Activated CD4-positive, alpha-beta T cell treated with anti-CD3 and anti-CD28 coated beads, Interleukin-2, amount 50 U/mL, for 4 hours (primary cell): ENCODE measurements at places on chromosomes 3 and 15.

- no peak for DNase-seq
Measured at GRCh38 chr3:167187221-167187620, 192.9 kb downstream of the ZBBX start.

DNA sequence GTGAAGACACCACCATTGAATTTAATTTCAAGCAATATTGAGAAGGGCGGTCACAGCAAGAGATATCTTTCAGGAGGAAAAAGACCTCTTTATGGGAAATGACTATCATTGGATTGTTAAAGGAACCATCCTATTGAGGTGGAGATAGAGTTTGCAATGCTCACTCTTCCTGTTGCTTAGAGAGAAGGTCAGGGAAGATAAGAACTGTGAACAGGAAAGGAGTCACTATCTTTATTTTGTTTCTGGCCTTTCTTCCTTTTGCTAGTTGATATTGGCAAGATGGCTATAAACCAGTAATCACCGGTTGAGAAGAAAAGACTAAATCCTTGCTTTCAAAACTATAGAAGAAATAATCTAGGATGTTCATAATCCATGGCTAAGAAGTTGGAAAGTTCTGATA is 112.1 kb upstream of the TMEM108 start:
- DNase-seq: no peak

DNA sequence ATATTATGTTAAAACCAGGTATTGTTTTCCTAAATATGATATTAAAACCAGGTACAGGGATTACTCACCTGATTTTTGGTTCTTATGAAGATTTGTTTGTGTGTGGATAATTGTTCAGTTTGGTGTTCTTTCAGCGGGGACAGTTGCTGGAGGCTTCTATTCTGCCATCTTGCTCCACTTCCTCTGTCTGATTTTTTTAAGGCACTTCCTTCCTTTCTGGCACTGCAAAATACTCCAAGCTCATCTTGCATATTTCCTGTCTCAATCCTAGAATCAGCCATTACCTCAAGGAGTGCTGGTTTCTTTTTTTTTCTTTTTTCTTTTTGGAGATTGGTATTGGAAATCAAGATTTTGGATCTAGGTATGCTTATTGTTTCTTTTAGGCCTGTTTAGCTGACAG is 229.9 kb downstream of the SV2B start:
- DNase-seq: no peak

DNA sequence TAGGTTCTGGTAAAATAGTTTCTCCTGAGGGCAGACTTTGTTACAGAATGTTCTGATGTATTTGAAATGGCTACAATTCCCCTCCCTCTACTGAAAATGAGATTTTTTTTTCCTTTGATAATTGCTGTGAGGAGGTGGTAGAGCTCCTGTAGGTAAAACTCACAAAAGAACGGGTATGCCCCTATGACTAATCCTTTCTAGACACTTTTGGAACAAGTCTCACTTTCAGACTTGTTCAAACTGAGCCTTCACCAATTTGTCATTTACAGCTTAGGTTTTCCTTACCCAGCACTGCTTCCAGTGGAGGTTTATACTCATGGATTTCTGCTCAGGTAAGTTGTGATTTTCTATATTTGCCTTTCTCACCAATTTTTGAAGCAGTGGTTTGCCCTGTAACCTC is 115.6 kb downstream of the NLGN1 start:
- no peak for DNase-seq

DNA sequence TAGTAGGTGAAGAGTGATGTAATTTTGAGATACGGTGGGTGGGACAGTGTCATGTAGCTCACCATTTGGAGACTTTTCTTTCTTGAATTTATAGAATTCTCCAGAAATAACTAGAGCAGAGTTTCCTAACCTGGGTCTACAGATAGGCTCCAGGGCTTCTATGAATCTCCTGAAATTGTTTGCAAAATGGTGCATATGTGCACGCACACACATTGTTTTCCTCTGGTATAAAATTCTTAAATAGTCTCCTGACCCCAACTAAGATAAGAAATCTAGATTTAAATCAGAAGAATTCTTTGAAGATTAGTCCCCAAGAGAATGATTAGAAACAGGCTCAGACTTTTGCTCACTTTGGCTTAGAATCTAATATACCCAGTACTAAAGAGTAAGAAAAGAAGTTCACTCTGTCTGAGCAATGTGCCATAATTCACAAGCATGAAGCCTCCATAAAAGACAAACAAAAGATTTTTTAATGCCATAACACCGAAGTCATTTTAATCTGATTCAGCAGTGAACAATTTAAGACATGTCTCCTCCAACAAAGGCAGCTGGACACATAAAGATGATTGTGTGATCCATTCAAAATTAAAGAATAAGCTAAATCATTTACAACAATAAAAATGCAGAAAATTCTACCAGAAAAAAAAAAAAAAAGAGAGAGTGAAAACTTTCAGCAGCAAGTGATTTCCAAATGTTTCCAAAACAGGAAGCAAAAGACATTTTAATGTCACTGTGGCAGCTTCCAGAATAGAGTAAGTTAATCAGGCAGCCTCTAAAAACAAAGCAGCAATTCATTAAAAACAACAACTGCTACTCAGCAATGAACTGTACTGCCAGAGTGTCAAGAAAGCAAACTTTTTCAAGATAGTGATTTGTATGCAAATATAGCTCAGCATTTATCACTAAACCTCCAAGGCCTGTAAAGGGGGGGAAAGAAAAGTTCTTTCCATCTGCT is 975.5 kb upstream of the CFAP20DC start:
- DNase-seq: no peak

GRCh38 chr3:122936335-122936734 is 91.2 kb downstream of the SEMA5B start:
- no peak for DNase-seq

DNA sequence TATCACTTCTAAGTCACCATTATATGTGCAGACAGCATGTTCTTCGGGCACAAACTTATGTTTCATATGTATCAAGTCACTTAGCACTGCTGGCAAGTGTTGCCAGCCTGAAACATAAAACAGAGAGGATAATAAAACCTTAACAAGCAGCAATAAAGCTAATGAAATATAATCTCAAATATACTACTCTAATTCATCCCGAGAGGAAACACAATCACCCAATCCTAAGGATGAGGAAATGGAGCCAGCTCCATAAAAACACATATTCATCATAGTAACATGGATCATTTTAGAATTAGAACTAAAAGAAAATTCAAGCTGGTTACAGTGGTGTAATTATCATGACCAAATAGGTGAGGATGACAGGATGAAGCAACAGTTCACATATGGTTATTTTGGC is 1072.7 kb downstream of the EPHA3 start:
- DNase-seq: no peak

- peak; percentile 66 for DNase-seq
Measured at GRCh38 chr15:99925661-99926461, 192.6 kb upstream of the LYSMD4 start.

GRCh38 chr3:133888726-133889340 is 6.8 kb downstream of the RAB6B start:
- no peak for DNase-seq

GRCh38 chr15:54131410-54131809 is 153.2 kb downstream of the UNC13C start:
- DNase-seq: no peak

- no peak for DNase-seq
Measured at GRCh38 chr3:12931273-12931905, 90.0 kb upstream of the RPL32 start.

- DNase-seq: peak; percentile 88
Measured at GRCh38 chr15:75367913-75368688, at the start of gene MAN2C1. MAN2C1 (minus strand) TSS chr15:75368607; CDS start chr15:75368583, 24 bp downstream.

DNA sequence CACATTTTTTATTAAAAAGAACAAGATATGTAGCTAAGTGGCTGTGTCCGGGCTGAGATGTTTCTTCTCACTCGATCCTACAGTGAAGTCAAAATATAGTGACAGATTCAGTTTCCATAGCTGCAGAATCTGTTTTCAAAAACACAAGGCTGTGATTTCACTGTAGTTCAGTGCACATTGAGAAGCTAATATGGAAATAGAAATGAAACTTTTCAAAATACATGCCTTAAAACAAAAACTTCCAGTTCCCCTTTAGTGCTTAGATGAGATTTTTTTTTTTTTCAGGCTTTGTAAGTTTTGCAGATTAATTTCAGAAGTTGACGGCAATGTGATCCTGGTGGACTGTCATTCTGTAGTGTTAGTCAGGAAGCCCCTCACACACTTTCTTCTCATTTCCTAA is 23.8 kb upstream of the TRAK1 start:
- DNase-seq: no peak

GRCh38 chr3:183824761-183825455 is 469 bp downstream of the MAP6D1 start:
- DNase-seq: peak; percentile 7

- no peak for DNase-seq
Measured at GRCh38 chr15:61447981-61448380, 218.9 kb upstream of the RORA start.

- DNase-seq: peak; percentile 44
Measured at GRCh38 chr15:81001152-81002008, 657 bp downstream of the TLNRD1 start.

GRCh38 chr15:96406701-96407100 is 76.2 kb downstream of the NR2F2 start:
- no peak for DNase-seq

GRCh38 chr3:143232981-143233380 is 113.4 kb downstream of the CHST2 start:
- no peak for DNase-seq

DNA sequence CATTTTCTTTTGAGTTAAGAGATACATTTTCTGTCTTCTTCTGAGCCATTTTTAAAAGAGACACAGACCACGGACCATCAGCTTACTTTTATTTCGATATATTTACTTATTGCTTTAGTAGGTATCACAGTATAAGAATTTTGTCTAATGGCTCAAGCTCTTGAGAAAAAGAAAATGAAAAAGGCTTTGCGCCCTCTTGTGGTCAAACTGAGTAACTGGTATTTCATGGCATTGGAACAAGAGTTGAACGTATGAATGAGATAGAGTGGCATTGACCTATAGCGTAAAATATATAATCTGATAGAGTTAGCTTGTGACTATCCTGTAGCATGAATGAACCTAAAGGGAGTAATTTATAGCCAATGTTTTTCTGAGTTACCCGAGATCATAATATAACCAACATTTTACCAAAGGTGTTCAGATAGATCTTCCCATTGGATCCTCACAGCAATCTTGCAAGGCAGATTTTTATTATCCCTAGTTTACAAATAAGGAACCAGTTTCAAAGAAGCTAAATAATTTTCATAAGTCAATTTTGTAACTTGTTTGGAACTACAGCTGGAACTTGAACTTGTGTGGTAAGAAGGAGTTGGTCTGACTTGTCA is 154.6 kb downstream of the POLR2M start:
- peak; percentile 3 for DNase-seq

GRCh38 chr3:132071043-132071442 is 36.2 kb upstream of the CPNE4 start:
- no peak for DNase-seq

DNA sequence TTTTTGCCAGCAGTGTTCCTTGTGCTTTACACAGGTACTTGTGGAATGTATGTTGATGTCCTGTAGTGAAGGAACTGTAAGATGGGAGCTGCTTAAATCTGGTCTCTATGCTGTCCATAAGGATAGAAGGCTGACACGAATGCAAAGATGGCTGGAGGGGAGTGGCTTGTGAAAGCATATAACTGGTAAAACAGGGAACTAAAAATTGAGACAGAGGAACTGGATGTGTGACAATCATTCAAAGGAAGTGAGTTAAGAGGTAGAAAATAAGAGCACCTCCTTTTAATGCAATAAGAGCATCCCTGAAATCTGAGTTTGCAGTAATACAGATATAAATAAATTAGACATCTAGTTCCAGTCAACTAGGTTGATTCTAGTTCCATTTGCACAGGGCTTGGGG is 35.2 kb downstream of the RNF13 start:
- no peak for DNase-seq

- DNase-seq: no peak
Measured at GRCh38 chr15:38882221-38882620, 317.6 kb upstream of the RASGRP1 start.

GRCh38 chr3:127544192-127544802 is 46.2 kb downstream of the TPRA1 start:
- peak; percentile 59 for DNase-seq

DNA sequence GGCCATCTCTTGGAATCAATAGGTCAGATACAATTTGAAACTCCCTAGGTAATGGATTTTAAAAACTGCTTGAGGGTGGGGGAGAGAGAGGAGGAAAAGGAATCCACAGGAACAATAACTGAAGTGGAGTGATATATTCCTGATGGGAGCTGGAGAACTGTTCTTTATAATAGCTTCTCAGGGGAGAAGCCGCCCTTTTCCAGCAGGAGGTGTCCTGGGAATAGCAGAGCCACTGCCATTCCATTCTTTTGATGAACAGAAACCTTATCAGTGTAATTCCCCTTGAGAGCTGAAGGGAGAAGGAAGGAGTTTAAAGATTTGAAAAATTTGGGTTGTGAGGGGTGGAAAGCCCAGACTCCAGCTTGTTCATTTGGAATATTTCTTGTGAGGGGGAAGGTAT is 504.9 kb upstream of the DPH6 start:
- no peak for DNase-seq

- no peak for DNase-seq
Measured at GRCh38 chr3:9013782-9014563, 50.7 kb upstream of the RAD18 start.

- no peak for DNase-seq
Measured at GRCh38 chr3:9768141-9768775, 1.5 kb downstream of the CAMK1 start.

DNA sequence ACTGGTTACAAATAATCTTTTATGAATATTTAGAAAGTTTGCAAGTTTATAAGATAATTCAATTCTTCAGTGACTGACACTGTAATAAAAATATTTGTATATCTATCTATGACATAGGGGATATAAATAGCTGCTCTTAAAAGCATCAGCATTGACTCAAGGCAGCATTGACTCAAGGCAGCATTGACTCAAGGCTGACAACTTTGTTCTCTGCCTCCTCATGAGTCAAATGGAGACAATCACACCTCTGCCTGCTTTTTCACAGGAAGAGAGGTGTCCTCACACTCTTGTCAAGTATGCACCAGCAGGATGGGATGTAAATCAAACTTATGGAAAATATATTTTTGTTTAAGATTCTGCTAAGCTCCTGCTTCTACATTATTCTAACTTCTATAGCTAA is 1173.1 kb downstream of the NSUN3 start:
- no peak for DNase-seq

GRCh38 chr3:25155652-25156471 is 272.2 kb upstream of the RARB start:
- DNase-seq: no peak

DNA sequence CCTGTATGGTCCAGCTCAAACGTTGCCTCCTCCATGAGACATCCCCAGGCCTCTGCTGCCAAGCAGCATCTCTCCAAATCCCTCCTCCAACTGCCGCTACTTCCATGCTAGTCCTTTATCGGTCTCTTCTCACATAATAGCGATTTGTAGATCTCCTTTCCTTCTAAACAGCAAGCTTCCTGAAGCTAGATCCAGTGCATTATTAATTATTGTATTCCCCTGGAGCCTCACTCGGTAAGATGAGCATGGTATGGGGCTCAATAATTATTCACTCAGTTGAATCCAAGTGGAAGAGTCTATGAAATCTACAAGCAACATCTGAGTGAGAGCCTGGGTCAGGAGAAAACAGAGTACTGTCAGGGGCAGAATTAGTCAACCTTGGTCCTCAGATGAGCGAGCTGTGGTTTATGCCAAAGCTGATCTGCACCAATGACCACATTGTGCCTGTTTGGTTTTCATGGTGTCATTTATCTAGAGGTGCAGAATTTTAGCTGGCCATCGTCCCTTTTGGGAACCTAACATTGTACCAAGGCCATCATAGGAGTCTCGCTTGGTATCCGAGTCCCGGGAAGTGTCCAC is 93.8 kb upstream of the UBE2E1 start:
- DNase-seq: no peak
